Astrocyte (in vitro differentiated cells and primary cell): ENCODE measurements at places on chromosomes 11 and 22.
A peak's percentile ranks its signal among the peaks of the same experiment; 100 is the strongest.

GRCh38 chr11:88424881-88425280 is 87.3 kb upstream of the CTSC start:
- no peaks in the 10 kb centered on the region for H3K27me3 ChIP-seq
- H3K27ac ChIP-seq = no peak overlapping the region
- no peak overlapping the region for H3K4me3 ChIP-seq
- no peak for DNase-seq
- H3K4me1 ChIP-seq = no peaks in the 10 kb centered on the region
- no peaks in the 10 kb centered on the region for H3K36me3 ChIP-seq

DNA sequence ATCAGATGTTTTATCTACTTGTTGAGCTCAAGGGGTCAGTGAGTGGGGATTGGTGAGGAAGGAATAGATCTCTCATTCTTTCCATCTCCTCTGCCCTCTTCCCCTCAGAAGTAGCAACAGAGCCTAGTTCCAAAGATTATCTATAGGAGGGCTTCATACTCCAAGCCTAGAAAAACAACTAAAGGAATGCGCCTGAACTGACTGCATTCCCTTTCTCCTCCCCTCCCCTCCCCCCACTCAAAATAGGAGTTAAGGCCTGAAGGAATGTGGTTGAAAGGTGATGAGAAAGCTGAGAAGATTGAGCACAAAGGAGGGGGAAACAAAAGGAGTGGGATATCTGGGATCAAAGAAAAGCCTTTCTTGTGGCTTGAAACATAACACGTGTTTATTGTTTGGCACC is 10.5 kb downstream of the EMSY start:
- peaks cover 8% of the 10 kb centered on the region for H3K36me3 ChIP-seq
- peak; percentile 35 for DNase-seq
- H3K4me3 ChIP-seq = no peak overlapping the region
- peaks cover 12% of the 10 kb centered on the region for H3K4me1 ChIP-seq
- no peaks in the 10 kb centered on the region for H3K27me3 ChIP-seq
- H3K27ac ChIP-seq = peak overlapping the region; percentile 28

GRCh38 chr22:39913321-39913720 is 12.4 kb downstream of the GRAP2 start:
- peaks cover 22% of the 10 kb centered on the region for H3K27me3 ChIP-seq
- no peaks in the 10 kb centered on the region for H3K4me1 ChIP-seq
- H3K27ac ChIP-seq = no peak overlapping the region
- no peak for DNase-seq

GRCh38 chr11:132045107-132045506 is 674.7 kb downstream of the NTM start:
- no peaks in the 10 kb centered on the region for H3K27me3 ChIP-seq
- H3K4me1 ChIP-seq = peaks cover 8% of the 10 kb centered on the region
- no peak overlapping the region for H3K27ac ChIP-seq
- H3K36me3 ChIP-seq = no peaks in the 10 kb centered on the region
- no peak for DNase-seq
